ENCODE measurements at places on chromosomes 4 and X.

DNA sequence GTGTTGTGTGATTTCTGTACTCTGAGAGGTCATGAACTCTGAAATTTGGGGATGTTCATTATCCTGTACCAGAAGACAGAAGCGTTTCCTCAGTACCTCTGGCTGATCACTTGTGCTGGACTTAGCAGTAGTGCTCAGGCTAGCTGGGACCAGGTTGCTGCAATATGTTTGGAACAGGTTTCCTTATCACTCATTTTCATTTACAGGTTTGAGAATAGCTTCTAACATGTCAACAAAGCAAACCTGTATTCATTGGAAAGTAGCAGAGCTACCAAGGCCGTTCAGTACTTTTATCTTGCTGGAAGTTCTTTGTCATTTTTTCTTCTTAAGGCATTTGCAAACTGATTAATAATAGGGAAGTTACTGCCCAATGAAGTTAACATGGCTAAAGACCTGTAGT lies 242.9 kb upstream of the ANKRD50 start:
- DNase-seq, result no peak

DNA sequence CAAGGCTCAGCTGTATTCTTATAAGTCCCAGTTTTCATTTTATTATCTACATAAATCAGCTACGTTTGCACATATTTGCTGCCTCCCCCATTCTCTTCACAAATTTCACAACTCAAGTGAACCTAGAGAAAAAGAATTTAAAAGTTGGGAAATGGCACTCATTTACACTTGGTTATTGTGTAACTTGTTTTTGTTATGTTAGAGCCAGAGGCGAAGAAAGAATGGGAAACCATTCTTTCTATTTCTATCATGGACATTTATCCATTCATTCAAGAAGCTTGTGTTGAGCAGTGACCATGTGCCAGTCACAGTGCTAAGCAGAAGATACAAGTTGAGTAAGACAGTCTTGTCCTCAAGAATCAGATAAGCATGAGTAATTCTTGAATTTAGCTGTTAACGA lies 13.5 kb downstream of the LIAS start:
- no peak for DNase-seq

GRCh38 chr4:47839259-47839658 lies 1.4 kb upstream of the CORIN start:
- no peak for DNase-seq

GRCh38 chrX:150766351-150767044 lies 73.3 kb downstream of the MTMR1 start:
- DNase-seq, result no peak

GRCh38 chr4:75658876-75659275 lies 14.3 kb downstream of the G3BP2 start:
- no peak for DNase-seq

- DNase-seq, result no peak
Measured at GRCh38 chr4:92969650-92970379, 666.0 kb downstream of the GRID2 start.

DNA sequence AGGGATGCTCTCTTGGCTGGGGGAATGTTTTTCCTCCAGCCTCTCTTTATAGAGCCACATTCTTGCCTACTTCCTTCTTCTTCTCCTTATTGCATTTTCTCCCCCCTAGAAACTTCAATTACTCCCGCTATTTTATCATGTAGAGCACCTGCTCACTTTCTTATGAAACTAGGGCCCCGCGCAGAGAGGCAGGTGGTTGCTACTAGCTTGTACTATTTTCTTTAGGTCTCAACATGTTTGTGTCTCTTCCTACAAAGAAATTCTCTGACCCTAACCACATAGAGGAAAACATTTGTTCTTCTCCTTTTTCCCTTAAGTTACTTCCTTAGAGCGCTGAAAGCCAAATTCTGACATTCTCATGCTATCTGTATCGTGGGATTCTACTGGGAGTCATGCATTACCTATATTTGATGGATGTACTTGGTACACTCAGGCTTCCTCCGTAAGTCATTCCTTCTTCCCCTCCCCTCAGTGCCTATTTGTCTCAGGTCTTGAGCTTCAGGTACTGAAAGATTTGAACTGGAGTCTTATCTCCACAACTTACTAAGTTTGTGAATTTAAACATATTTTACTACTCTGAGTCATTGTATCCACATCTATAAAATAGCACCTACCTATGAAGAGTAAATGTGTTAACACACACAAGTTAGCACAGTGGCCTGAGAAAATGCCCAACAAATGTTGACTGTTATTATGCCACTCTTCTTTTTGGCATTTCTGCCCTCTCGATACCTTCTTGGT lies 159.1 kb upstream of the LEF1 start:
- DNase-seq, result no peak

- no peak for DNase-seq
Measured at GRCh38 chr4:10783351-10783750, 98.8 kb upstream of the CLNK start.

DNA sequence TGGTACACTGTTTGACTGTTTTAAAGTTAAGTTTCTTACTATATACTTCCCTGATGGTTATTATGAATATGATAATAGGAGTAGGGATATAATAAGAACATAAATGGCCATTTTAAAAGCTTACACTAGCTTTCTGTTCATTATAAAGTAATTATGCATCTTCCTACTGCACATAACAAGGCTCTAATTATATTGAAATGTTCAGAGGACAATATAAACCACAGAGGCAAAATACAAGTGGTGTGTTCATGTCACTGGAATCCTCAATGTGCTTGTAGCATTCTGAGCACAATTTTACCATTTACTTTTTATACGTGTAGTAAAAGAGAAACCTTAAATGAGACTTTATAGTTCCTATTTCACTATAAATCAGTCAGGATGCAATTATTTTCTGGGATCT lies 268.3 kb downstream of the TMA16 start:
- no peak for DNase-seq

- DNase-seq, result no peak
Measured at GRCh38 chrX:115571712-115572111, 10.7 kb downstream of the PLS3 start.

GRCh38 chr4:98528882-98529281 lies 129.5 kb downstream of the TSPAN5 start:
- DNase-seq, result no peak

GRCh38 chr4:89788206-89789072 lies 48.5 kb downstream of the SNCA start:
- no peak for DNase-seq

DNA sequence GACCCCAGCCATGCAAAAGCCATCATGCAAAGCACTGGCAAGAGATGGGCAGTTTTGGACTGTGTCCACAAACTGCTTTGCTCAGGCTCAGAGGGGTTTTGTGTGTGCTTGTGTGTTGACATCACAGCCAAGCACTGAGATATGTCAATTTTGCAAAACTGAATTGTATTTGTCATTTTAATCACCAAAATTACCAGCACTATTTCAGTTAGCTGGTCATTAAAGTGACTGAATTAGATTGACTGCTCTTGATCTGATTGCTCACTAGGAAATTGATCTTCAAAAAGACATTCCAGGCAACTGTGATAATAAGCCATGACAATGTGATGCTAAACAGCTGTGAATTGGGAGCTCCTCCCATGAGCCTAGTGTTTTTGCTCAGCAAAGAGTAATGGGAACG lies 337.3 kb upstream of the GNPDA2 start:
- no peak for DNase-seq

GRCh38 chrX:100645106-100645505 lies 1.1 kb downstream of the SRPX2 start:
- no peak for DNase-seq

- DNase-seq, result no peak
Measured at GRCh38 chr4:147516133-147516532, 35.2 kb downstream of the EDNRA start.

DNA sequence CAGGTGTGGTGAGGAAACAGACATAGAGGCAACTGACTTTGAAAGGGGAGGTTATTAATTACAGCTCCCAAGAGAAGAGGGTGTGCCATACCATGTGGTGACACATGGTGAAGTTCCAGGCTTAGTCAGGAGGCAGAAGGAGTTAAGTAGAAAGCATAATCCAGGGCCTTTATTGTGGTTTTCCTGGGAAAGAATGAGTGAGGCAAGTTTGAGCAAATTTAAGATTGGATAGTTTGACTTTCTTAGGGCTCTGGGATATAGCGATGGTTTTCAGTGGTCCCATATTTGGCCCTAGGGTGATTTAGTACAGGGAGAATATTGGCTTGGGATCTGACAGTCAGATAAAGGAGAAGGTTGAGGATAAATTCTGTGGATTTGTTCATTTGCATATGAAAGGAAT lies 495.9 kb upstream of the FSTL5 start:
- DNase-seq, result no peak

- DNase-seq, result no peak
Measured at GRCh38 chr4:174005422-174005821, 278.0 kb downstream of the FBXO8 start.

GRCh38 chr4:82648356-82648755 lies 86.6 kb upstream of the TMEM150C start:
- no peak for DNase-seq

- DNase-seq, result no peak
Measured at GRCh38 chr4:74114234-74114633, 15.2 kb upstream of the CXCL2 start.

- no peak for DNase-seq
Measured at GRCh38 chr4:176236946-176237345, 32.1 kb downstream of the ASB5 start.

DNA sequence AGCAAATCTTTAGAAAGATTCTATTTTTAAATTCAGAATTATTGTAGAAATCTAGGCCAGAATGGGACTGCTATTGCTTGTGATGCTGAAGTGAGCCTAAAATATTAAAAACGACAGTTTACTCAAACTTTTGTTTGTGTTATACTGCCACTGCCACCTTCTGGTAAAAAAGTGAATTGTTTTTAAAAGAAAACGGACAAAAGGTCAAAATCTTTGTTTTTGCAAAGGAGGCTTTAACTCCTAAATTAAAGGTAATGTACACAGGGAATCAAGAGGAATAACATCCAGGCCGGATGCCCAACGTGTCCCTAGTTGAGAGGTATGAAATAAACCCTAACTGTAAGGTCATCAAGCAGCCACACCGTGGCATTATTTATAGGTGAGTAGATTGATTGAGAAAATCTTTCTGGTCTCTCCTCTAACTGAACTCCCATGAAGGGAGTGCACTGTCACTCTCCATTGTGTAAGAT lies 338.3 kb upstream of the GALNT7 start:
- no peak for DNase-seq

DNA sequence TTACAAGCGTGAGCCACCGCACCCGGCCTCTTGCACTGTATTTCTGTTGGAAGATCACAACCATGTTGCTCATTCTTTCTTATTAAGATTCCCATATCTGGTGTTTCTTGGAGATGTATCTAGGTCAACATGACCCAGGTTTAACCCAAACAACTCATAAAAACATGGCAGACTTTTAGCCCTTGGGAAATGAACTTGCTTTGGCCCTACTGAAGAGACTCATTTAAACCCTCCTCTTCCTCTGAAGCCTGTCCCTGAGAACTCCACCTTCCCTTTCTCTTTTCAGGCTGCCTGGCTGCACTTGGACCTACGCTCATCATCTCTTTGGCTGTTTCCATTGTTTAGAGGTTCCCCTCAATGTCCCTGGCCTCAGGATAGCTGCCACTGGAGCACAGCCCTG lies 22.8 kb upstream of the OPN1LW start:
- DNase-seq, result no peak

DNA sequence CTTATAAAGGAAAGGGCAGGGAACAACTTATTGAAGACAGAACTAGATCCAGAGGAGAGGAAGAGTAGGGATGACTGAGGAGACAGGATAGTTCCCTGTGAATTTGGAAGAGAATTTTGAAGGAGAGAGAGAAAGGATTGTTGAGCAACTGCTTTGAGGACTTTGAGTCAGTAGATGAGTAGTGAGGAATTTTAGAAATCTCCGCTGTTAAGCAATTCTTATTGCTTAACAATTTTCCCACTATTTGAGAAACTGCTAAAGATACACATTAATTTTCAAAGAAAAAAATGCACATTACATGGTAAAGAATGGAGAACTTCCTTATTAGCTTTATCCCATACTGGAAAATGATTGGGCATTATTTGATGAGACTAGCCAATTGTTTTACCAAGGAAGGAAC lies 116.3 kb upstream of the NRK start:
- no peak for DNase-seq

GRCh38 chr4:8135666-8136065 lies 22.9 kb downstream of the ABLIM2 start:
- DNase-seq, result no peak

DNA sequence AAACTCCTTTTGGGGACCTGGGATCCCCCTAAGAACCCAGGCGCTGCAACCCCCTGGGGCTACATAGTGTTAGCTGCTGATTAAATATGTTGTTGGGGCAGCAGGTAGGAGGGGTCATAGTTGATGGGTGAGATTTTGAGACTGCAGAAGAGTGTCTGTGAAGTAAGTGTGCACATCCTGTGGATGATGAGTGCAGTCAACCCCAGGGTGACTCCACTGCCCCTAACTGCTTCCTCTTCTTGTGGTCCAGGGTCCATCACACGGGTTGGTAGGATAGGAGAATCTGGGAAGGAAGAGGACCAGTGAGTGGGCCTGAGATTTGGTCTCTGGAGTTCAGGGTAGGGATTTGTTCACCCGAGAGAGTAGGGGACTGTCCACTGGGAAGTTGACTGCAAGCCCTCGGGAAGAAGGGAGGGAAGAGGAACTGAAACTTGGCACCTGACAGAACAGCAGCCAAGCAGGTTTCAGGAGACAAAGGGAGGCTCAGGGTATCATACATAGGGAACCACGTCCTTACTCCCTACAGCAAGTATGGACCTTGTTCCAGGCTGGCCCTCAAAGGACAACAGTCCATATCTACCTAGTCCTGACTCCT lies 8.5 kb downstream of the DLG3 start:
- DNase-seq, result no peak

DNA sequence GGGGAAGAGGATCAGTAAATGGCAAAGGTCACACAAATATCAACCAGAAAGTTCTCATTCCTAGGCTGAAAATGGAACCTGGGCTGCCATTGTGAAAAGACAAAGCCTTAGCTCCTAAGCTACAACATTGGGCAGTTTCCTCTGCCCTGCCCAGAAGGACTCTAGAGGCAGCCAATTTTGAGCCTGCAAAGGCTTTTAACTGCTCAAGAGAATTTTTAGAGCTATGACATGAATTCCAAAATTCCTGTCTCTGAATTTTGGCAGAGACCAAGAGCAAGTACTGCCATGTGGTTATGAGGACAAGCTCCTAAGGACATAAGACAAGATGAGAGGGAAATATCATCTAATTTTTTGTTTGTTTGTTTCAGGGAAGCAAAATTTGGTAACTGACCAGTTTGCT lies 29.6 kb upstream of the IGFBP7 start:
- no peak for DNase-seq

DNA sequence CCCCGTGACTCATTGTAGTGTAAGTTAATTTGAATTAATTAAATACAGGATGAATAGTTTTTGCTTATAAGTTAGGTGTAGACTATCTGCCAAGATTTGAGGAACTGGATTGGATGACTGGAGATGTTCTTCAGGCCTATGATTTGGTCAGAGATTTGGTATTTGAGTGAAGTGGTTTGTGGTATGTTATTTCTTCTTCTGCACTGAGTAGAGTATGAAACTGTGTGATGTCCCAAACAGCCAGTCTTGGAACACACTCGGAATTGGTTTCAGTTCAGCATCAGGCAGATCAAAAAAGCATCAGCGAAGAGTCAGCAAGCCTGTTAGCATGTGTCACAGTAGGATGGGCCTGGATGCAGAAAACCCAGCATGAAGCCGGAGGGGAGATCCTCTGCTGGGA lies 294.1 kb downstream of the ARHGAP10 start:
- no peak for DNase-seq

GRCh38 chr4:108742451-108743420 lies 20.1 kb downstream of the ETNPPL start:
- no peak for DNase-seq

Data from CMK (cell line).